Endothelial cell of umbilical vein (primary cell): ENCODE measurements at places on chromosomes 3 and 15. TPM values are rescaled to one million over a fixed set of nuclear protein-coding genes. Genes with fewer than 3 reads are reported as not detected.

RETNLB gene
- total RNA-seq = not detected in 2 replicates

ACOX2 gene
- total RNA-seq = 1.5 and 2.1 TPM in 2 replicates

ARGFX gene
- not detected in 2 replicates for total RNA-seq

SNTN gene
- not detected in 2 replicates for total RNA-seq

C3orf33 gene
- 0.74 and 1.7 TPM in 2 replicates for total RNA-seq

HACL1 gene
- total RNA-seq = 27.4 and 29.9 TPM in 2 replicates

SKOR1 gene
- 0.09 and 0.15 TPM in 2 replicates for total RNA-seq

GRCh38 chr3:23312866-23313265, 109.7 kb downstream of the UBE2E2 start:
- no peaks in the 10 kb centered on the region for H3K36me3 ChIP-seq
- H3K4me1 ChIP-seq = no peaks in the 10 kb centered on the region
- no peaks in the 10 kb centered on the region for H3K27me3 ChIP-seq

DNA sequence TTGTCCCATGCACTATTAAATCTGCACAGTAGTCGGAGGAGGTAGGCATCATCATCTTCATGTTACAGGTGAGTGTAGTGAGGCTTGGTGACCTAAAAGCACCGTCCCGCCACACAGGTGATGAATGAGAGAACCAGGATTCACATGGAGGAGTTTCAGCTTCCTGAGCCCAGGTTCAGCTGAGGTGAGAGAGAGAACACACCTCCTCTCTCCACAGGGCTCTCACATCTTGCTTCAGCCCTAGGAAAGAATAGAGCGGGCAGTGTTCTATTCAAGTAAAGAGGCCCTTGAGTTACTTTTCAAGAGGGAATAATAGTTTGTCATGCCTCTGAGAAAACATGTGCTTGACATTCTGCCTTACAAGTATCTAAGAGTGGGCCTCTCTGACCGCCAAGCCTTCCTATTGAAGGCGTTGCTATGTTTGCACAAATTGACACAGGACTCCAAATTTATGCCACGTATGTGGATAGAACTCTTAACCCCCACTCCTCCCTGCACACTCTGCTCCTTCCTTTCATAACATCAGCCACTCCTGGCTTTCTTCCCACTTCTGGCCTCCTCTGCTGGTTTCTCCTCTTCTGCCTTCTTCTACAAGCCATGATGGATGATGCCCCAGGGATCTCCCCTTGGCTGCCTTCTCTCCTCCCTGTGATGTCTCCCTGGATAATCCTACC, 138.3 kb upstream of the ABHD17C start:
- H3K27me3 ChIP-seq = no peaks in the 10 kb centered on the region
- no peak overlapping the region for H3K4me3 ChIP-seq
- H3K27ac ChIP-seq = no peak overlapping the region
- H3K4me1 ChIP-seq = no peaks in the 10 kb centered on the region
- H3K36me3 ChIP-seq = no peaks in the 10 kb centered on the region

GRCh38 chr15:79171320-79172031, 80.9 kb upstream of the RASGRF1 start:
- no peaks in the 10 kb centered on the region for H3K36me3 ChIP-seq
- DNase-seq = no peak
- no peaks in the 10 kb centered on the region for H3K27me3 ChIP-seq
- H3K4me1 ChIP-seq = no peaks in the 10 kb centered on the region

GRCh38 chr3:7520059-7520458, 659.1 kb downstream of the GRM7 start:
- H3K4me3 ChIP-seq = no peak overlapping the region
- no peaks in the 10 kb centered on the region for H3K36me3 ChIP-seq
- no peak overlapping the region for H3K27ac ChIP-seq
- no peaks in the 10 kb centered on the region for H3K27me3 ChIP-seq
- DNase-seq = no peak

- no peaks in the 10 kb centered on the region for H3K36me3 ChIP-seq
- no peaks in the 10 kb centered on the region for H3K4me1 ChIP-seq
- no peak overlapping the region for H3K27ac ChIP-seq
- DNase-seq = no peak
These were observed 422.7 kb downstream of the PLCL2 start for GRCh38 chr3:17307482-17307881.

DNA sequence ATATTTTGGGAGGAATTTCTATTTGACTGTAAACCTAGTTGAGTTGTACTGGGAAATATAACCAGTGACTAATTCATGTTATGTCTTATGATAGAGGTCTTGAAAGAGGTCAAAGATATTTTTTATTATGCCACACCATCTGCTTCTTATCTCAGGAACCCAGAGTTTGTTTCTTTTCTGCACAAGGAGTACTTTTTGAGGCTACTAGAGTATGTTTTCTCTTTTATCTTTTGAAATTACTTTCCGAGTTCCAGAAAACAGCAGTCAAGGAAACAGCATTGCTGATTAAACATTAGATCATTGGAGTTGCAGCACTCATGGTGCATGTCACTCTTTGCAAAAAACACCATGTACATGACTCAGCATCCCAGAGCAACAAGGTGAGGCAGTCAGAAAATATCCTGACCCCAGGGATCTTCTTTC, 645.8 kb upstream of the NR2F2 start:
- H3K4me1 ChIP-seq = peaks cover 22% of the 10 kb centered on the region
- H3K4me3 ChIP-seq = no peak overlapping the region
- H3K27me3 ChIP-seq = no peaks in the 10 kb centered on the region
- H3K27ac ChIP-seq = peak overlapping the region; percentile 66
- peak; percentile 97 for DNase-seq

DNA sequence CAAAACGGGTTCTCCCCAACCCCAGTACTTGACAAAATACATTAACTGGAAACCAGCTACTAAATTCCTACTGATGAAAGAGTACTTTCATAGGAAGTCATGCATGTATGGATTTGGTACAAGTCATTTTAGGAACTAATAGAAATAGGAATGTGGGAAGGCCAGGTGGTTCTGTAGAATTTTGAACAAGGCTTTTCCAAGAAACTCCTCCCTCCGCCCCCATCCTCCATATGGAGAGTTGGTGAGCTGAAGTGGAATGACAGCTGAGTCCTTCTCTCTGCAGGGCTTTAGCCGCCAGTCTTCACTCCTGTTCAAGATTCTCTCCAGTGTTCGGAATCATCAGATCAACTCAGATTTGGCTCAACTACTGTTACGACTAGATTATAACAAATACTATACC, 33.2 kb downstream of the TUBGCP4 start:
- no peak overlapping the region for H3K27ac ChIP-seq
- H3K4me1 ChIP-seq = no peaks in the 10 kb centered on the region
- no peaks in the 10 kb centered on the region for H3K27me3 ChIP-seq
- no peak overlapping the region for H3K4me3 ChIP-seq

GRCh38 chr3:66706890-66707289, 206.1 kb upstream of the LRIG1 start:
- H3K36me3 ChIP-seq = no peaks in the 10 kb centered on the region
- H3K4me3 ChIP-seq = no peak overlapping the region
- H3K27me3 ChIP-seq = no peaks in the 10 kb centered on the region
- H3K27ac ChIP-seq = no peak overlapping the region
- no peak for DNase-seq

GRCh38 chr3:12658593-12659058, 5.3 kb downstream of the RAF1 start:
- DNase-seq = no peak
- no peak overlapping the region for H3K4me3 ChIP-seq

DNA sequence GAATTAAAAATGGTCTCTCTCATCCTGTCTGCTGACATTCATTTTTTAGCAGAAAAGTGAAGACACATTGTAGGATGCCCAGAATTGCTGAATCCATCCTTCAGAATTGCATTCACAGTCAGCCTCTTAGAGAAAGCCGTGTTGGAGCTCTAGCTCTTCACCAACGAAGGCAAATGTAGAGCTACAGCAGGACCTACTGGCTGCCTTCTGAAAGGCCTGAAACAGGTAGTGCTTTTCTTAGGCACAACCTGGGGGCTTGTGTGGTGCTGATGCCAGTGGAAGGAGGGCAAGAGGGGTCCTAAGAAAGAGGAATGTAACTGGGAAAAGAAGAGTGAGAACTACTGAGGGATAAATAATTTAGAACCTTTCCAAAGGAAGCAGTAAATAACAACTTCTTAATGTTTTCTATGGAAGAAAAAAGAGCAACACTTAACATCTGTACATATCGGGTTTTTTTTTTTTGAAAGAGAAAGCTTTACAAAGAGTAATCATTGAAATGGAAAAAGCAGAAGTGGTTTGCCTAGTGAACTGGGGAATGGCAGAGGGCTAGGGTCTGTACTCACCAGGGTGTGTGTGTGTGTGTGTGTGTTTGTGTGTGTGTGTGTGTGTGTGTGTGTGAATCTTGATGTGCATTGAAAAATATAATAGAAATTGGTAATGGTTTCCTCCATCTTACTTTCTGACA, 297.8 kb downstream of the SATB1 start:
- no peak overlapping the region for H3K4me3 ChIP-seq
- H3K27me3 ChIP-seq = no peaks in the 10 kb centered on the region

DNA sequence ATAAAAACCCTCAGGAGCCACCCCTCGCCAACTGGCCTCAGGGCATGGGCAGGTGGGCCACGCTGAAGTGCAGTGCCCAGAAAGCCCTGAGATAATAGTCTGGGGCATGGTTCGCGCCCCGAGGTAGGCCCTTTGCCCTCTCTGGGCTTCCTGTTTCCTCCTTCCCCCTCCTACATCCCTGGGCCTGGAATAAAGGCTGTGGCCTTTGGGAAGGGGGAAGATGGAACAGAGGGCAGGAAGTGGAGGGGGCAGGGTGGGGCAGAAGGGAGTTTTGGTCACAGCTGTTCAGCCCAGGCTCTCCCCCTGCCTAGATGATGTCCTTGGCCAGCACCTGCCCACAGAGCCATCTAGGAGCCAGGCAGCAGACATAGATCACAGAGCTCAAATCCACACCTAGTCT, 11.3 kb downstream of the CSRNP1 start:
- no peak for DNase-seq
- H3K4me3 ChIP-seq = no peak overlapping the region
- no peak overlapping the region for H3K27ac ChIP-seq
- H3K36me3 ChIP-seq = peaks cover 4% of the 10 kb centered on the region
- peaks cover 22% of the 10 kb centered on the region for H3K4me1 ChIP-seq

DNA sequence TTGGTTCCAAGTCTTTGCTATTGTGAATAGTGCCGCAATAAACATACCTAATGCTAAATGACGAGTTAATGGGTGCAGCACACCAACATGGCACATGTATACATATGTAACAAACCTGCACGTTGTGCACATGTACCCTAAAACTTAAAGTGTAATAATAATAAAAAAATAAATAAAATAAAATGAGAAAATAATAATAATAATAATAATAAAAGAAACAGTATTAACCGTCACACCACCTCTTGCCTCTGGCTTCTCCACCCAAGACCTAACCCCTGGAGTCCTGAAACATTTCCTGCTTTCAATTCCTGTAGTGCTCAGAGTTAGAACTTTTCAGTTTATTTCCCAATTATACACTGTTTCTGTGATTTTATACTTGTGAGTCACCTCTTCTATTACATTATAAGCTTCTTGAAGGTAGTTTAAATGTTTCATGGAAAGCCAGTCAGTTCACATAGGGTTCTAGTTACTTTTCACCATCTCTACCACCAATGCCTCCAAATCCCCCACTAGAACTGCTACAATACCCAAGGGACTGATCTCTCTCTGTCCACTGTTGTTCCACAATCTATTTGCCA, 18.4 kb upstream of the GHSR start:
- H3K4me3 ChIP-seq = no peak overlapping the region
- peak overlapping the region; percentile 36 for H3K27ac ChIP-seq
- H3K36me3 ChIP-seq = no peaks in the 10 kb centered on the region
- no peaks in the 10 kb centered on the region for H3K27me3 ChIP-seq
